ENCODE measurements at places on chromosomes 12 and 14. TPM values are rescaled to one million over a fixed set of nuclear protein-coding genes. Genes with fewer than 3 reads are reported as not detected.

GRCh38 chr12:94244165-94245133 is 96.1 kb downstream of the PLXNC1 start:
- peak; percentile 49 for DNase-seq
- peak overlapping the region; percentile 71 for H3K27ac ChIP-seq
- peaks cover 51% of the 10 kb centered on the region for H3K4me1 ChIP-seq
- peaks cover 43% of the 10 kb centered on the region for H3K36me3 ChIP-seq
- H3K4me3 ChIP-seq, result no peak overlapping the region
- H3K27me3 ChIP-seq, result no peaks in the 10 kb centered on the region

PRH2 gene
- total RNA-seq, result not detected

GRCh38 chr14:95217391-95217900 is 60.1 kb upstream of the DICER1 start:
- H3K4me3 ChIP-seq, result no peak overlapping the region
- peaks cover 5% of the 10 kb centered on the region for H3K36me3 ChIP-seq
- H3K27ac ChIP-seq, result no peak overlapping the region
- H3K4me1 ChIP-seq, result no peaks in the 10 kb centered on the region
- no peak for DNase-seq
- no peaks in the 10 kb centered on the region for H3K27me3 ChIP-seq

DNA sequence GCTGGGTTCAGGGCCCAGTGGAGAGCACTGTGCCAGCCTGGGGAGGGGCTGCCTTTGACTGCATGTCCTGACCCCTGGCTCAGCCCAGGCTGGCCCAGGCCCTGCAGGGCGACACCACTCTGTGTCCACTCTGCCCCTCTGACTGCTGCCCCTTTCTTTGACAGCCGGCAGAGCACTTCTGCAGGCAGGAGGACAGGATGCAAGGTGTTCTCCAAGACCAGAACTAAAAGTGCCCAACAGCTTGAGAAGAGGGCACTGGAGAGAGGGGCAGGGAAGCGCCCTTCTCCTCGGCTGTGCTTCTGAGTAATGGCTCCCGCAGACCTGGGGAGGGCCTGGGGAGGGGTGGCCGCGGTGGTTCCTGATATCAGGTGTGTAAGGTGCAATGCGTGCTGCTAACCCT is 72.7 kb downstream of the WDR20 start:
- H3K27me3 ChIP-seq, result no peaks in the 10 kb centered on the region
- peaks cover 10% of the 10 kb centered on the region for H3K4me1 ChIP-seq
- no peak for DNase-seq

DNA sequence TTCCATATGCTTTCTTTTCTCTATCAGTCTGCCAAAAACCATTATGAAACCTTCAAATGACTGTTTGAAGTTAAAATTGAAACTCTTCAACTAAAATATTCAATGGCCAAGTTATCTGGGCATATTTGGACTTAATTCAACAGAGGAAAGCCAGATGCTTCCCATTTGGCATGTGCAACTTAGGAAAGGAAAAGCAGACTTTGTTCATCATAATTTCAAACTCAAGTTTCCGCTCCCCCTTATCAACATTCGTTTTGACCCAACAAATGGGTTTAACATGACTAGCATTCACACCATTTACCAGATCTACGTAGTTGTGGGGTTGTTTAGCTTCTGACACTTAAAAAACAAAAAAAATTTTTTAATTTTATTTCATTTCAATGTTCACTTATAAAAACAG is 75.7 kb downstream of the PLEKHG7 start:
- H3K4me1 ChIP-seq, result peaks cover 10% of the 10 kb centered on the region
- no peak overlapping the region for H3K27ac ChIP-seq
- no peaks in the 10 kb centered on the region for H3K27me3 ChIP-seq
- no peak for DNase-seq

DNA sequence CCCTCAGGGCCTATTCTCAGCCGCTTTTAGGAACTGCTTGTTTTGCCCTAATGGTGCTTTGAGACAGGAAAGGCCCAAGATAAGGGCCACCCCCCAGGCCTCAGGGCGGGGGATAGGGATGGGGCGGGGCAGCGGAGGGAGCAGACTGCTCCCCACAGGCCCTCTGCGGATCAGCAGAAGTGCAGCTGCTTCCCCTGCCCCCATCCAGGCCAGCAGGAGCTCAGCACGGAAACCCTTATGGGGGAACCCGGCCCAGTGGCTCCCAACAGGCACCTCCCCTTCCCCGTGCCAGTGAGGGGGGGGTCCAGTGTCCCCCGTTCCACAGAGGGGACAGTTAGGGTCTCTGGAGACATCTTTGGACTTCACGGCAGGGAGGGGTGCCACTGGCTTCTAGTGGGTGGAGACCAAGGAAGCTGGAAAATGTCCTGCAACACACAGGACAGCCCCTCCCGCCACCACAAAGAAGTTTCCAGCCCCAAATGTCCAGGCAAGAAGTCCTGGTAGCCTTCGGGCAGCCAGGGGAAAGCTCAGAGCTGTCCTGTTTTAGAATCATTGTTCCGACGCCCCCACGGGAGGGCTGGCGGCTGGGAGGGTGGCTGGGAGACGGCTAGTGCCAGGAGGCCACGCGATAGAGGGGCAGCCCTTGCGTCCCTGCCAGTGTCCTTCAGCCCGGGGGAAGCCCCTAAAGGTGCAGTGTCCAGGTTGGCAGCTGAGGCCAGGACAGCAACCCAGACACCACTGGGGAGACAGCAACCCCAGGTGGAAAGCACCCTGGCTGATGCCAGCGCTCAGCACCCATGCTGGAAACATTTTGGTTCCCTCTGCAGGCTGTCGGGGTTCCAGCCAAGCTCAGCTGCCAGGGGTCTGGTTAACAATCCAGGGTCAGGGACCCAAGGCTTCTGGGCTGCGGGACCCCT is 10.4 kb upstream of the GPR132 start:
- peaks cover 42% of the 10 kb centered on the region for H3K27me3 ChIP-seq
- H3K4me3 ChIP-seq, result no peak overlapping the region
- DNase-seq, result peak; percentile 80
- no peaks in the 10 kb centered on the region for H3K36me3 ChIP-seq
- peaks cover 32% of the 10 kb centered on the region for H3K4me1 ChIP-seq
- H3K27ac ChIP-seq, result no peak overlapping the region

DNA sequence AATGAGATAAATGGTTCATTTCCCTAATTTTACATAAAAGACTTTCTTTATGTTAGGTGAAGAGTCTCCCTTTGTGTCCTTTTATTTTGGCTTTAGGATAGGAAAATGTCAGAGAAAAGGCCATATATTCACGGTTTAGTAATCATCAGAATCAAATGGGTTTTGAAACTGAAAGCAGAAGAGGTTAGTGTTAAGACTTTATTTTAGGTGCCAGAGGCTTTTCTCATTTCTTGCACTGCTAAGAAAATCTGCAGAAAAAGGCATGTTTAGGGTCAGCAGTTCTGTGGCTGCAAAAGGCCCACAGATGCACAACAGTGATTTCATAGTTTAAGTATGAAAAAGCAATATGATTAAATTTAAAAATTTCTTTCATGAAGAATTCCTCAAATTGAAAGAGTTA is 80.4 kb upstream of the SINHCAF start:
- no peaks in the 10 kb centered on the region for H3K36me3 ChIP-seq
- H3K27me3 ChIP-seq, result no peaks in the 10 kb centered on the region
- no peak overlapping the region for H3K4me3 ChIP-seq
- no peaks in the 10 kb centered on the region for H3K4me1 ChIP-seq

DNA sequence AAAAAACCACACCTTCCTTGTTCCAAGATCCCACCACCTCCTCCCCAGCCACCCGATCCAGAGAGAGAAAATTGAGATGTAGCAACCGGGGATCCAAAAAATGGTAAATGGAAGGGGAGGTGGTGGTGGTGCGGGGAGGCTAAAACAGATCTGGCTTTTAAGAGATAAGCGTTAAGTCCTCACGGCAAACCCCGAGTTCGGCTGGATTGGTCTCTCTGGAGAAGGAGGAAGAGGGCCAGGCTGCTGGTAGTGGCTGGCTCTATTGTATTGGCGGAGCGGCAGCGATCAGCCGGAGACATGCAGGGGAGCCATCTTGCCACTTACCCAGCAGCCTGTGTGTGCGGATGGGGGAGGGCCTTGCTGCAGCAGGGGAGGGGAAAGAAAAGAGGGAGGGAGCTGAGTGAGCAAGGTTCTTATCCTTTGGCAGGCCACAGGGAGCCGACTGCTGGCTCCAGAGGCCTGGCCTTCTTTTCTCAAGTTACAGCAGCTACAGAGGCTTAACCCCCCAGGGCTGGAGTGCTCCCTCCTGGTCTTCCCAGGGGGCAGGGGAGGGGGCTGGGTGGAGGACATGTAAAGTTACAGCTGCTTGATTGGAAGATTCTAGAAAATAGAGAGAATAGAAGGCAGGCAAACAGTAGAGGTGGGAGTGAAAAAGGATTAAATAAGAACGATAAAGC is 14.1 kb upstream of the CDH24 start:
- H3K4me1 ChIP-seq, result peaks cover 50% of the 10 kb centered on the region
- H3K4me3 ChIP-seq, result peak overlapping the region; percentile 49
- H3K36me3 ChIP-seq, result no peaks in the 10 kb centered on the region

VDR gene
- 29.7 TPM for total RNA-seq

DNA sequence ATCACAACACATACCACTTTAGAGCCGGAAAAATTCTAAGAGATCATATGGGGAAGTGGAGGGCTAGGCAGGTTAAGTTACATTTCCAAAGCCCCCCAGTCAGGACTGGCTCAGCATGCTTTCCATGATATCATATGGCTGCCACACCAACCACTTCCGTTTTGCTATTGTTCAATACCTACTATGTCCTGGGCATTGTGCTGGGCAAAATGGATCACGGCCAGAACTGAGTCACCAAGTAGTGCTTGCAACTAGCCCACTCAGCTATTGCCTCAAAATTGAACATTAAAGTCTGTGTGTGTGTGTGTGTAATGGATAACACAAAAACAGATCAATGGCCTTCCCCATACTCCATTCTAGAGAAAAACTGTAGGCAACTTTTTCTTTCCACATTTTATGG is 22.7 kb downstream of the WIF1 start:
- H3K4me3 ChIP-seq, result no peak overlapping the region
- H3K27ac ChIP-seq, result no peak overlapping the region
- H3K27me3 ChIP-seq, result peaks cover 4% of the 10 kb centered on the region

Data from left lung (tissue), 14 donors.